ENCODE measurements at places on chromosomes 4 and X.

DNA sequence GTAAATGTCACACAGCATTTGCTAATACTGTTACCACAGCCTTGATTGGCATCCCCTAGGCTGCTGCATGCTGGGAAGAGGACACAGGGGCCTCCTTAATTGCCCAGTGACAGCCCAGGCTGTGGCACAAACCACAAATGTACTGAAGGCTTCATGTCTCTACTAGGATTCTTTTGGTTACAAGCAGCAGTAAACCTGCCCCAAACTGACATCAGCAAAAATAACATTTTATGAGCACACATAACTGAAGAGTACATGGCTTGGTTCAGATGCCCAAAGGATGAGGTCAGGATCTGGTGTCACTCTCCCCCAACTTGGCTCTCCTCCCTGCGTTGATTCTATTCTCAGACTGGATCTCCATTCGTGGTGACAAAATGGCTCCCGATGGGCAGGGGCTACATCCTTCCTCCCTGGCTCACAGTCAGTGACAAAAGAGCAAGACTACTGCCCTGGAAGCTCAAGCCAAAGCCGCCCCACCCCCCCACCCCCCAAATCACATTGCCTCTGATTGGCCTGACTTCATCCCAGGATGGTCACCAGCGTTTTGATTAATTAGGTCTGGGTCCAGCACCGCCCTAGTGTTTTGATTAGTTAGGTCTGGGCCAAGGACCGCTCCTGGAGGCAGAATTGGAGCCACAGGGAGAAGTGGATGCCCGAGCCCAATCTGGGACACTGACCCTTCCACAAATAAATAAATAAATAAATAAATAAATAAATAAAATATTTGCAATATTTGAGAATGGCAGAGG lies 180.5 kb upstream of the RBPJ start:
- peak; percentile 17 for DNase-seq

- DNase-seq = no peak
Observed at GRCh38 chrX:137427816-137428215, 138.1 kb upstream of the ZIC3 start.

GRCh38 chrX:41529221-41529620 lies 82.1 kb downstream of the NYX start:
- DNase-seq = no peak

DNA sequence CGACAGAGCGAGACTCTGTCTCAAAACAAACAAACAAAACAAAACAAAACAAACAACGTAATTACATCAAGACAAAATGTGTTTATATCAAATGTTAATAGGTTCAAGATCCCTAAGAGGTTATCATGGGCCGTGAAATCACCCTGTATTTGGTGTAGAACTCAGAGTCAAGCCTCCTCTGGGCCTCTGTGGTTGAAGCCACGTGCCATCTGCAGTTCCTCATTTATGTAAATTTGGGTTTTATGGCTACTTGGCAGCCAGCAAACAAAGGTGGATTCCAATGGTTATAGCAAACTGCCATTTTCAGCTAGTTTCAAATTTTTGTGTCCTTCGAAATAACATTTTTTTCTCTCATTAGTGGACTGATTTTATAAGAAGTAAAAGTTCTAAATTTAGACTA lies 16.4 kb downstream of the NSDHL start:
- DNase-seq = no peak

- no peak for DNase-seq
Observed at GRCh38 chrX:41542536-41542935, 95.4 kb downstream of the NYX start.

DNA sequence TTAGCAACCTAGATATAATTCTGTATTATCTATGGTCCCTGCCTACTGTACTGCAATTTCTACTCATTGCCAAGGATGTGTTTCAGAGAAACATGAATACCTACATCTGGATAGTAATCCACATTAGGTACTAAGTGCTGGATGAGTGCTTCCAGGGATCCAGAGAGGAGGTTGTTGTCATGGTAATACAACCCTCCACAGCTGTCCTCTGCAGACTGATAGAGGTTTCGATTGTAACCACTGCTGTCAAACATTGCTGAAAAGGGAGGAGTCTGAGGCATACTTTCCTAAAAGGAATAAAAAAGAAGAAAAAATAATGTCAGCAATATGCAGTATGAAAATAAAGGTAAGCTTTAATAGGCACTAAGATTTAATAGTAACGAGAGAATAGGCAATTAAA lies 12.5 kb downstream of the RASGEF1B start:
- DNase-seq = no peak

- DNase-seq = no peak
Observed at GRCh38 chr4:86544310-86544966, 49.7 kb upstream of the PTPN13 start.

All from fibroblast of pulmonary artery (primary cell).